ENCODE measurements at places on chromosomes 16 and 17.
A peak's percentile ranks its signal among the peaks of the same experiment; 100 is the strongest.

GRCh38 chr17:3621146-3621720, 12.0 kb upstream of the TRPV1 start:
- H3K4me1 ChIP-seq = no peaks in the 10 kb centered on the region
- no peak overlapping the region for H3K4me3 ChIP-seq
- DNase-seq = no peak
- H3K36me3 ChIP-seq = peaks cover 27% of the 10 kb centered on the region

- no peak overlapping the region for H3K4me3 ChIP-seq
- H3K36me3 ChIP-seq = no peaks in the 10 kb centered on the region
- H3K4me1 ChIP-seq = no peaks in the 10 kb centered on the region
- no peak for DNase-seq
- H3K27me3 ChIP-seq = no peaks in the 10 kb centered on the region
Observed at GRCh38 chr16:6113749-6114148, 1016.2 kb upstream of the EEF2KMT start.

DNA sequence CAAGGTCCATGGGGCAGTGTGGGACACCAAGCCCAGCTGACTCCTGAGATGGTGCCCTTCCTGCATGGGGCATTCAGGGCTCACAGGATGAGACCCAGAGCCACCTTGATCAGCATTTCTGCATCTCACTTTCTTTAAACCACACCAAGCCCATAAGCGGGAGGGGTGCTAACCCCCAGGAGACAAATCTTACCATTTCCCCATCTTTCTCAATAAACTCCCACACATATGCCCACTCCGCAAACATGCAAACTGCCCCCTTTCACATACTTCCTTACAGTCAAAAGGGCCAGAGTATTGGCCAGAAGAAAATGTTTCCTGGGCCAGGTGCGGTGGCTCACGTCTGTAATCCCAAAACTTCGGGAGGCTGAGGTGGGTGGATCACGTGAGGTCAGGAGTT, 3.7 kb upstream of the SLC39A11 start:
- no peaks in the 10 kb centered on the region for H3K36me3 ChIP-seq
- H3K27ac ChIP-seq = no peak overlapping the region
- H3K4me3 ChIP-seq = no peak overlapping the region
- H3K4me1 ChIP-seq = peaks cover 11% of the 10 kb centered on the region
- no peaks in the 10 kb centered on the region for H3K27me3 ChIP-seq

- H3K36me3 ChIP-seq = no peaks in the 10 kb centered on the region
- H3K4me1 ChIP-seq = peaks cover 6% of the 10 kb centered on the region
- H3K4me3 ChIP-seq = no peak overlapping the region
- H3K27me3 ChIP-seq = 0 out of 2 replicates have a peak, but pooled peaks cover 4% of the 10 kb centered on the region
- H3K27ac ChIP-seq = no peak overlapping the region
Observed at GRCh38 chr17:78273813-78274212, 42.4 kb downstream of the TMEM235 start.

GRCh38 chr16:13958474-13958873, 38.5 kb downstream of the ERCC4 start:
- no peak for DNase-seq
- H3K27ac ChIP-seq = peak overlapping the region; percentile 100
- H3K4me1 ChIP-seq = peaks cover 32% of the 10 kb centered on the region

DNA sequence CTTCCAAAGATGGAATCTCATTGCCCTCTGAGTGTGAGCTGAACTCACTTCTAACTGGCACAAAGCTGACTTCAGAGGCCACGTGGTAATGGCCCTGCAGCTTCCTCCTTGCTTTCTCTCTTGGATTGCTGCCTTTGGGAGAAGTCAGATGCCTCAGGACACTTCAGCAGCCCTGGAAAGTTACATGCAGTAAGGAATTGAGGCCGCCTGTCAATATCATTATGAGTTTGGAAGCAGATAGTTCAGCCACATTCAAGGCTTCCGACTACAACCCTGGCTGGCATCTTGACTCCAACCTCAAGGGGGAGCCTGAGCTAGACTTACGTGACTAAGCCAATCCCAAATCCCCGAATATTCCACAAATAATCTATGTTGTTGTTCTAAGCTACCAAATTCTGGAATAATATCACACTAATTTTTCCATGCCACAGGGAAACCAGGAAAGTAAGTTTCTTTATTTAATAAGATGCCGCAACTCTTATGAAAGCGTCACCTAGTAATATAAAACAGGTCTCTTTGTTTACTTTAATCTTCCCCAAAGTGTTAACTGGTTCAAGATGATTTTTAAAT, 13.6 kb downstream of the CEP20 start:
- H3K27ac ChIP-seq = no peak overlapping the region
- no peaks in the 10 kb centered on the region for H3K27me3 ChIP-seq
- peak; percentile 62 for DNase-seq
- H3K36me3 ChIP-seq = peaks cover 20% of the 10 kb centered on the region

All from PC-3 (cell line).